ENCODE measurements at places on chromosomes 2 and 18. TPM values are rescaled to one million over a fixed set of nuclear protein-coding genes. Genes with fewer than 3 reads are reported as not detected.

GRCh38 chr2:230986520-230987136 is 9.3 kb upstream of the SPATA3 start:
- no peak for DNase-seq

GRCh38 chr2:429575-430254 is 141.8 kb upstream of the ALKAL2 start:
- DNase-seq, result no peak

DNA sequence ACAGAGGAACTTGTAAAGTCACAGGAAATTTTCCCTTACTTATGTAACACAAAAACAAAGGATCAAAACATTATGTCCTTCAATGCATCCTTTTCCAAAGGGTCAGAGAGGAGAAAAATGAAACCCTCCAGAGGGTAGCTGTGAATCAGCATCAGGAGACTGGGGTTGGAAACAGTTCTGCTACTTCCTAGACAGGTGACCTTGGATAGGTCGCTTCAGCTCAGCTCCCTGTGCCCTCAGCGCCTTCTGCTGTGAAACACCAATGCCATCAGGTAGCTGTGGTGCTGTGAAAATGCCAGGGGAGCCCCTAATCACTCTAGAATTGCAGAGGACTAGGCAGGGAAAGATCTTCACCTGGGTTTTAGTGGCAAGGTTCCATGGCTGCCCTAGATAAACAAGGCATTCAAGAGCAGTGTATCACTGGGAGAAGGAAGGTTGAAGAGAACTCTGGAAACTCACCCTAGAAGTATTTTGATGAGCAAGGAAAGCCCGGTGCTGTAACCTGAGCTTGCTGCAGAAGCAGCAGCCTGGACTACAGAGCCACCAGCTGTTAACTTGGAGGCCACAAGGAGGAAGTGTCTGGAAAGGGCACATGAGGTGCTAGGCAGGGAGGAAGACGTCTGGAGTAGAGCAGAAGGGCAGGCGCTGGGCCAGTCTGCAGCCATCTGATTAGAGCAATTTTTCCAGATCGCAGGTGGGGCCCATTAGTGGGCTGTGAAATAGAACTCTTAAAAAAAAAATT is 100.7 kb upstream of the MCFD2 start:
- peak; percentile 71 for DNase-seq

GRCh38 chr2:31087491-31087890 is 50.7 kb downstream of the GALNT14 start:
- DNase-seq, result no peak

ASTL gene
- total RNA-seq, result 0.18 TPM

DNA sequence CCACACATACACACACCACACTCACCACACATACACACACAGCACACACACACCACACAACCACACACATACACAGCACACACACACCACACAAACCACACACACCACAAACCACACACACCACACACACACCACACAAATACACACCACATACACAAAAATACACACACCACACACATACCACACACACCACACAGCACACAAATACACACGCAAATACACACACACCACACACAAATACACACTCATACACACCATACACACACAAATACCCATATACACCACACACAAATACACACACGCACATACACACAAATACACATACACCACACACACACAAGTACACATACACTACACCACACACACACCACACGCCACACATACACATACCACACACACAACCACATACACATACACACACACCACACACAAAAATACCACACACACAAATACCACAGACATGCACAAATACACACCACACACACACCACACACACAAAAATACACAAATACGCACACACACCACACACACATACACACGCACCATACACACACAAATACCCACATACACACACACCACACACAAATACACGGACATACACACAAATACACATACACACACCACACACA is 134.6 kb upstream of the TWIST2 start:
- DNase-seq, result no peak
